ENCODE measurements at places on chromosomes 2 and 18.

- DNase-seq, result no peak
These were observed 22.6 kb downstream of the SEPTIN10 start for GRCh38 chr2:109591206-109591605.

- no peak for DNase-seq
These were observed 83.8 kb downstream of the GATA6 start for GRCh38 chr18:22253156-22253555.

- no peak for DNase-seq
These were observed 52.1 kb downstream of the ICOS start for GRCh38 chr2:203988500-203989260.

DNA sequence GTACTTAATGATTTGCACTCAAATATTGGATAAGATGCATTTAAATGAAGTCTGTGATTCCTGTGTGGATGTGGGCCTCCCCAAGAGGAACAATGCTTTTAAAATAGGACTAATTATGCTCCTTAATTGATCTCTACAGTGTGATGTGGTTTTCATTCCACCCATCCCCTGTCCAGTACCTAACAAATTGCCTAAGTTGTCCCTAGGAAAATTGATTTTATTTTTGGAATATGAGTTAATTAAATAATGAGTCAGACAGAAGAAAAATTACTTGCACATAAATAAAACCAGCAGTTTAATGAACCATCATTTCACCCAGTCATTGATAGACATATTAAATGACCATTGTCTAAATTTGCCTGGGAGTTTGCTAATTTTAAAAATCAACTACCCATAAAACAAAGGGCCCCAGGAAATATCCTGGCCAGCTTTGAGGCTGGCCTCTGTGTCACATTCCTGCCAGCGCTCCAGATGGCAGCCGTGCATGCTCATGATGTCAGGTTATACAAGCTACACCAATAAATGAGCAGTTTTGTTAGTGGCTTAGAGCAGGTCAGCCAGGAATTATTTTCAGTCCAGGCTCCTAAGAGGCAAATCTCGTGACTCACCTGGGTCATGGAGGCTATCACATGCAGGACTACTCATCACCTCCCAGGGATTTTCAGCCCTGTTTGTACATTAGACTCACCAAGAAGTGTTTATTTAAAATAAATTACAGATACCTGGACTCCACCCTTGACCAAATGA, 31.9 kb downstream of the ABHD3 start:
- DNase-seq, result no peak

DNA sequence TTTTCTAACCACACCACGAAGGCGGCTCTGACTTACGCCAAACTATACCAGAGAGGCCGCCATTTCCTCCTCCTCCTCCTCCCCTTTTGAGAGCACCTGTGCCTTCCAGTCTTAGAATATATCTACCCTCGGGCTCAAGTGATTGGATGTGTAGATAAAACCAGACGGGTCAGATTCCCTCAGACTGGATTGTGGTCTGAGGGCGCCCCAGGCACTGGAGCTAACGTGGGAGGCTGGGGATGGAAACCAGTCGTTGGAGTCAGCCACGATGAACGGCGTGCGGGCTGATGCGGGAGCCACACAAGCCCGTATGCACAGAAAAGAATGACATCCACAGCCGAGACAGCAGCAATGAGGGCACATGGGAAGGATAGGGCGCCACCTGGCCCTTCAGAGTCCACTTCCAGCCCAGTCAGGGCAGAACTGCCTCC, 12.3 kb upstream of the ODC1 start:
- no peak for DNase-seq
